ENCODE measurements at places on chromosomes 1 and 21.
A peak's percentile ranks its signal among the peaks of the same experiment; 100 is the strongest.

DNA sequence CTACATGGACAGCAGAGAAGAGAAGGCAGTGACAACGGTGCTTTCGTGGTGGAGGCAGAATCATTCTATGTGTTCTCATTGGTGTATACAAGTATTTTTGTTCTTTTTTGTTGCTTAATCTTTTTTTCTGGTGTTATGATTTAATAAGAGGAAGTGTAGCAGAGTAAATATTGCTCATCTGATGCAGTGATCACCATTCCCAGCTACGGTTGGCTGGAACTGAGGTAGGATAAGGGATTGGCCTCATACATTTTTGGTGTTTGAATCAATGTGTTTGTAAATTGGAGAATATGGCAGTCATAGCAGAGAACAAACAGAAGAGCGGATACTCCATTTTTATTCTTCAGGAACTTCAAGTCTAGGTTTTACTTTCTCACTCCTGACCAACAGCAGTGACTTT lies 76.6 kb downstream of the UBE2U start:
- H3K27ac ChIP-seq: no peak overlapping the region
- H3K4me3 ChIP-seq: no peak overlapping the region
- no peaks in the 10 kb centered on the region for H3K4me1 ChIP-seq
- peaks cover 3% of the 10 kb centered on the region for H3K27me3 ChIP-seq
- H3K36me3 ChIP-seq: no peaks in the 10 kb centered on the region
- no peak for DNase-seq

DNA sequence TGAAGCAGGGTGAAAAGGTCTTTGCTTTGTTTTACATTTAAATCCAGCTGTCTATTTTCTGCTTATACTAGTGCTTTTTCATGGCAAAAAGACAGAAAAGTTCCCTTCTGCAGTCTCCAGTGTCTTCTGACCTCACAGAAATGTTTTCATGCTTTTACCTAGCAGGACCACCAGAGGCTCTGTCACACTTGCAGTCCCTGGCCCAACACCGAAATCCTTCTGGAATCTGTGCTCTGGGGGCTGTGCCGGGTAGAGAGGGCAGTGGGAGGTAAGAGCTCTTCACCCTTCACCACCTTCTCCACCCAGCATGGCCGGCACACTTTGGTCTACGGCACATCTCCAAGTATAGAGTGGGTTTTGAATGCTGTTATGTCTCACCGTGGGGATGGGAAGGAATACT lies 20.8 kb downstream of the GNAT2 start:
- H3K4me1 ChIP-seq: peaks cover 7% of the 10 kb centered on the region
- no peak overlapping the region for H3K4me3 ChIP-seq
- no peak for DNase-seq
- peaks cover 41% of the 10 kb centered on the region for H3K36me3 ChIP-seq
- no peak overlapping the region for H3K27ac ChIP-seq

- no peak overlapping the region for H3K27ac ChIP-seq
- peaks cover 2% of the 10 kb centered on the region for H3K4me1 ChIP-seq
- DNase-seq: no peak
- H3K27me3 ChIP-seq: peaks cover 1% of the 10 kb centered on the region
- no peak overlapping the region for H3K4me3 ChIP-seq
- H3K36me3 ChIP-seq: no peaks in the 10 kb centered on the region
These were observed 12.4 kb upstream of the BSDC1 start for GRCh38 chr1:32406629-32407111.

DNA sequence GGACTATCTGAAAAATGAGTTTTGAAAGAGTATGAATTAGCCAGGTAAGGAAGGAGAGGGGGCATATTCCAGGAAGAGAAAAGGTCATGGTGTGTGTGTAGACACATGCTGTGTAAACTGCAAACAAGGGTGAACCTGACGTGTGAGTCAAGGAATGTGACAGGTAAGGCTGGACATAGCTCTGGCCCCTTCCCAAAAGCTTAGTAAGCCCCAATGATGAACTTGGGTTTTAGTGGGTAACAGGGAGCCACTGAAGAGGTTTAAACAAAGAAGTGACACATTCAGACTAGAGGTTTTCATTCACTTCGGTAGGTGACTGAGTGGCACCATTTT lies 36.7 kb downstream of the EGLN1 start:
- H3K4me3 ChIP-seq: no peak overlapping the region
- DNase-seq: no peak
- H3K36me3 ChIP-seq: peaks cover 5% of the 10 kb centered on the region
- H3K27ac ChIP-seq: no peak overlapping the region

DNA sequence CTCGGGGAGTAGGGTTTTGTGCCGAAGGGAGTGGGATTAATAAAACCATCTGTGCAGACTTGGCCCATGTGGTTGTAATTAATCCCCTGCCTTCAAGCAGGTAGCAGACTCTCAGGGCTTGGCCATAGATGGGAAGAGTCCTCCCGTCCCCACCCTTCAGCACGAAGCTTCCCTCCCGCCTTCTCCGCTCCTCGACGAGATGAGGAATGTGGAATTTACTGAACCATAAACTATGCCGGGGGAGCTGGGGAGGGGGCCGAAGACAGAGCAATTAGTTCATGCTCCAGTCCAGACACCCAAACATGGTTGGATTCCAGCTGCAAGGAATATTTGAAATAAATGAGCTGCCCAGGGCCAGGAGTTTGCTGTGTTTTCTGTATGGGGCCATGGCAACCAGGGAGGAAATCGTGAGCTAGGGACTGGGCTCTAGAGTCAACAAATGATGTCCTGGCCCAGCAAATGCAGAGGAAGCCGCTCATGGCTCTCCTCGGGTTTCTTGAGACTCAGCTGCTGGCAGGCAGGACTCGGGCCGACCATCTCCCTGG lies 78.8 kb downstream of the SPSB1 start:
- H3K36me3 ChIP-seq: no peaks in the 10 kb centered on the region
- peaks cover 9% of the 10 kb centered on the region for H3K4me1 ChIP-seq
- H3K27me3 ChIP-seq: no peaks in the 10 kb centered on the region
- H3K4me3 ChIP-seq: no peak overlapping the region
- DNase-seq: no peak
- H3K27ac ChIP-seq: no peak overlapping the region

DNA sequence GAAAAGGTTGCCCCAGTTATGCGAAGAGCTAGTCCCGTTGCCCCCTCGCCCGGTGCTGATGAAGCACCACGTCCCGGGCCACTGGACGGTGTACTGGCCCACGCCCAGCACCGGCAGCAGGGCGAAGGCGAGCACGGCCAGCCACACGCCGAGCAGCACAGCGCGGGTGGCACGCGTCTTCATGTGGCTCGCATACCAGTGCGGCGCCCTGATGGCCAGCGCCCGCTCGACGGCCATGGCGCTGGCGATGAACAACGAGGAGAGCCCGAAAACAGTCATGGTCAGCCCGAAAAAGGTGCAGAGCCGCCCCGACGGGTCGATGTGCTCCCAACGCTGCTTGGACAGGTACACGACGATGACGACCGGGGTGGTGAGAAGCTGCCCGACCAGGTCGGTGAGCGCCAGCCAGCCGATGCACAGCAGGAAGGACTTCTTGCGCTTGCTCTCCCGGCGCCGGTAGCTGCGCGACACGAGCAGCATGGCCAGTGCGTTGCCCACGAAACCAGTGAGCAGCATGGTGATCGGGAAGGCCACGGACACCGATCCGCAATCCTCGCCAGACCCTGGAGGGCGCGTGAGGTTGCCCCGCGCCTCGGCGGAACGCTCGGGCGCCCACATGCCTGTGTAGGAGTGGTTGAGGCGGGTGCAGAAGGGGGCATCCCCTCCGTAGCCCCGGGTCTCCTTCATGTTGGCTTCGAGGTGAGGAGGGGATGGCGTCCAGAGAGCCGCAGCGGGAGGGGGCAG lies 553 bp downstream of the PTGER3 start:
- peak; percentile 12 for DNase-seq
- peak overlapping the region; percentile 70 for H3K4me3 ChIP-seq
- H3K36me3 ChIP-seq: no peaks in the 10 kb centered on the region

GRCh38 chr21:36563341-36563926 lies 83.5 kb upstream of the CLDN14 start:
- no peak overlapping the region for H3K4me3 ChIP-seq
- H3K36me3 ChIP-seq: no peaks in the 10 kb centered on the region

- DNase-seq: no peak
- no peak overlapping the region for H3K27ac ChIP-seq
- H3K4me1 ChIP-seq: no peaks in the 10 kb centered on the region
- H3K27me3 ChIP-seq: peaks cover 15% of the 10 kb centered on the region
- no peak overlapping the region for H3K4me3 ChIP-seq
These were observed 14.9 kb upstream of the SLC44A5 start for GRCh38 chr1:75625795-75626194.

- H3K27ac ChIP-seq: no peak overlapping the region
- H3K36me3 ChIP-seq: no peaks in the 10 kb centered on the region
- DNase-seq: no peak
- H3K4me1 ChIP-seq: no peaks in the 10 kb centered on the region
These were observed 83.3 kb downstream of the ZFYVE9 start for GRCh38 chr1:52225174-52225573.

- peaks cover 8% of the 10 kb centered on the region for H3K27me3 ChIP-seq
- DNase-seq: no peak
- no peaks in the 10 kb centered on the region for H3K4me1 ChIP-seq
- H3K4me3 ChIP-seq: no peak overlapping the region
- no peak overlapping the region for H3K27ac ChIP-seq
- no peaks in the 10 kb centered on the region for H3K36me3 ChIP-seq
These were observed 33.3 kb downstream of the EXTL2 start for GRCh38 chr1:100861379-100861778.

DNA sequence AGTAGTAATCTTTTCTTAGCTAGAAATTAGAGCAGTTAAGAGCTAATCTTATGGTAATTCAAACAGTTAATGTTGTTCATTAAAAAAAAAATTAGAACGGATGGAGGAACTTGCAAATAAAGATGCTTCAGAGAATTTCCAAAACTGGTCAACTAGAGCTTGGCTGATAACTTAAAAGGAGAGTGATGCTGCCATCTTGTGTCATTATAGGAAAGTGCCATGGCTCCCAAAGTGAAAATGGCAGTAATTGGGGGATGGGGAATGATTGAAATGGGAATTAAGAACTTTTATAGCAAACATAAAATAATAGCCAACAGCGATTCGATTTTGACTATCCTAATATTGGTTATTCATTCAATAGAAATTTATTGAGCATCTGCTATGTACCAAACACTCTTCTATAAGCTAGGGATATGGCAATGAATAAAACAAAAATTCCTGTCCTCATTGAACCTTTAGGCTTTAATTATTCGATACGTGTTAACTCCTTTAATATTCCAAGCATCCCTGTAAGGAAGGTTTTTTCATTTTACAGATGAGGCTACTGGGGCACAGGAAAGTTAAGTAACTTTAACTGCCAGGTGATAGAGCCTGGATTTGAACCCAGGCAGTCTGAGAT lies 5.7 kb upstream of the PLPP3 start:
- no peak overlapping the region for H3K27ac ChIP-seq
- H3K4me3 ChIP-seq: no peak overlapping the region
- H3K27me3 ChIP-seq: peaks cover 14% of the 10 kb centered on the region
- no peaks in the 10 kb centered on the region for H3K36me3 ChIP-seq
- no peak for DNase-seq

DNA sequence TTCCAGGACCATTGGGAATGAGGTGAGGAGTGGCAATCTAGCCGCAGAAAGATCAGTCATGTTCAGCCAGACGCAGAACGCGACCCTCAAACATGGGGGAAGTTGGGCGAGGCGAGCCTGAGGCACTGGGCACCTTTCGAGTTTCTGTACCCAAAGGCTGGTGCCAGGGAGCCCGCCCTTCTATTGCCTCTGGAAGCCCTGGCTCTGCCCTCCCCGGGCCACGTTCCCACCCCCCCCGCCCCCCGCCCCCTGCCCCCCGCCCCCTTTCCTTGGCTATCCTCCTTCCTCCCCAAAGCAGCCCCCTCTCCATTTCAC lies 2.2 kb upstream of the ZBTB7B start:
- peak overlapping the region; percentile 91 for H3K27ac ChIP-seq
- peaks cover 10% of the 10 kb centered on the region for H3K36me3 ChIP-seq
- H3K4me1 ChIP-seq: peaks cover 46% of the 10 kb centered on the region
- no peak for DNase-seq
- H3K27me3 ChIP-seq: no peaks in the 10 kb centered on the region
- H3K4me3 ChIP-seq: peak overlapping the region; percentile 93
